Smooth muscle cell of trachea (primary cell): ENCODE measurements at places on chromosomes 7 and 10. TPM values are rescaled to one million over a fixed set of nuclear protein-coding genes. Genes with fewer than 3 reads are reported as not detected.

Gene ADCY1
- total RNA-seq: 4.8 and 29.4 TPM in 2 replicates

Gene STEAP1B
- 11.9 and 25.9 TPM in 2 replicates for total RNA-seq

Gene DHX32
- 28.9 and 34.5 TPM in 2 replicates for total RNA-seq

Gene NEBL
- total RNA-seq: 0.15 and 0.17 TPM in 2 replicates

Gene WDFY4
- total RNA-seq: under 0.01 TPM in 1 of 2 replicates, not detected in the other

Gene MACC1
- 0.15 and 0.17 TPM in 2 replicates for total RNA-seq

Gene MPLKIP
- 17.2 and 17.3 TPM in 2 replicates for total RNA-seq

Gene PMPCB
- total RNA-seq: 67.8 and 98.0 TPM in 2 replicates

Gene ZC3HAV1L
- total RNA-seq: 7.1 and 11.7 TPM in 2 replicates

Gene CCL26
- total RNA-seq: 0.33 TPM in 1 of 2 replicates, not detected in the other

Gene TMEM26
- total RNA-seq: 1.7 and 2.8 TPM in 2 replicates

Gene RADIL
- 1.2 and 1.3 TPM in 2 replicates for total RNA-seq

Gene ATOH7
- total RNA-seq: 0.17 TPM in 1 of 2 replicates, not detected in the other
